ENCODE measurements at places on chromosomes 2 and 18.

GRCh38 chr18:36572135-36572856, 256.5 kb downstream of the TPGS2 start:
- no peak for DNase-seq

- no peak for DNase-seq
Observed at GRCh38 chr2:238886453-238887094, 38.7 kb downstream of the TWIST2 start.

DNA sequence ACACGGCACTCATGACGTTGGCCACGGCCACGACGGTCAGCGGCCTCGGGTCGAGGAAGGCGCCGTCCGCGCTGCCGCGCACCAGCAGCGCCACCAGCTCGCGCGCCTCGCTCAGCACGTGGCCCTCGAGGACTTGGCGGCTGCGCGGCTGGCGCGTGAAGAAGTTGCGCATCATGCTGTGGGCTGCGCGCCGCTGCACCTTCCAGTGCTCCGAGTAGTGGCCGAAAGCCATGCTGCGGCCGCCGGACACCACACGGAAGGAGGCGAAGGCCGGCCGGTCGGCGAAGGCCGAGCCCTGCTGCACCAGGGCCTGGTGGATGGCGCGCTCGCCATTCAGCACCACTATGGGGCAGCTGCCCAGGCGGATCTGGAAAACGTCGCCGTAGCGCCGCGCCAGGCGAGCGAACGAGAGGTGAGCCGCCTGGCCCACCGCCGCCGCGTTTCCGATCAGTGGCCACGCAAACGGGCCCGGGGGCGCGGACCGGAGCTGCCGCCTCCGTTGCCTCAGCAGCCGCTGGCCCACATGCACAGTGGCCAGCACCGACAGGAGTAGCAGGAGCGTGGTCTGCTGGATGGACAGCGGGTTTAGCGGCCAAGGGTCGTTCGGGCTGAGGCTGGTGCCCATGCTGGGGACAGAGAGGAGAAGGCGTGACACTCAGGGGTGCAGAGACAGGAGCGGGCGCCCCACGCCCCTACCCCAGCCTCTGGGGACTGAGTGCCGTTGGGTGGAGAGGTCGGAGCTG, 1.0 kb downstream of the CYP1B1 start:
- no peak for DNase-seq

DNA sequence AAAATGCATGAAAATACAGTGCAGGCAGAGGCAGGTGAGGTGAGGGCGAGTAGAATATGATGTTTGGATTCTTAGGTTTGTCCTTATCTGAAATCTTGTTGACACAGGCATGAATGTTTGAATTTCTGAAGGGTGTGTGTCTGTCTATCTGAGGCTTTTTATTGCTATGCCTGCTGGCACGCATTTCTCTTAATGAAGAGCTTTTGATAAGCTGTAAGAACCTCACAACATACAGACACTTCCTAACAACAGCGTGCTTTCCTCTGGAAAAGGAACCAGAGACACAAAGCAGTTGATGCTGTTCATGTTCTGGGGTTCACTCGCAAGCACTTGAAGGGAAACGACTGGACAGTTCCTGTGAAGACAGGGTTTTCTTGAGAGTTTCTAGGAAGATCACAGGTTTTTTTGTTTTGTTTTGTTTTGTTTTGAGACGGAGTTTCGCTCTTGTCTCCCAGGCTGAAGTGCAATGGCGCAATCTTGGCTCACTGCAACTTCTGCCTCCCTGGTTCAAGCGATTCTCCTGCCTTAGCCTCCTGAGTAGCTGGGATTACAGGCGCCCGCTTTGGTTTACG, 33.3 kb upstream of the CABLES1 start:
- no peak for DNase-seq

DNA sequence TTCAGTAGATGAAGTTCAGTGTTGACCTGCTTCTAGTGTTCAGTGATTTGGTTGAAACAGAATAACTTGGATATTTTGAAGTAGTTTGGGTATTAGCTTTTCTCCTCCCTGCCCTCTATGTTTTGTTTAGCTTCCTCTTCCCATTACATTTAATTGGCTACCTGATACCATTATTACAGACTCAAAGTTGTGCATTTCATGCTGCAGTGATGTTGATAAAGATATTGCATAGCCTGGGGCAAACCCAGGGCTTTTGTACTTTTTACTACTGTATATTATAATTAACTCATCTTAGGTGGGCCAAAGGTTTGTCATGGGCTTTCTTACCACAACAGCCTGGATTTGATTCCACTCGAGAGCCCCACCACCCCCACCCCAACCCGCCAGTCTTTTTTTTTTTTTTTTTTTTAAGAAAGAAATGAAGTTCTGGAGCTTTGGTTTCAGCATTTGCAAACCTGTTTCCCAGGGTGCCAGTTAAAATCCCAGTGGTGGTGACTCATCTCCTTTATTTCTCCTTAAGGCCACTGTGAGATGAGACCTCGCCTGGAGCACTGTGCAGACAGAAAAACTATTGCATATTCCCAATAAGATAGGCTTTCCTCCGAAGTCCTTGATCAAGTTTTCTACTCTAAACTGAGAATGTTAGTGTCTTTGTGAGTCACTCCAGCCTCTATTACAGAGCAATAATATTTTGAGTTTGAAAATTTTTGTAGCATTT, 393.7 kb upstream of the FANCL start:
- no peak for DNase-seq

DNA sequence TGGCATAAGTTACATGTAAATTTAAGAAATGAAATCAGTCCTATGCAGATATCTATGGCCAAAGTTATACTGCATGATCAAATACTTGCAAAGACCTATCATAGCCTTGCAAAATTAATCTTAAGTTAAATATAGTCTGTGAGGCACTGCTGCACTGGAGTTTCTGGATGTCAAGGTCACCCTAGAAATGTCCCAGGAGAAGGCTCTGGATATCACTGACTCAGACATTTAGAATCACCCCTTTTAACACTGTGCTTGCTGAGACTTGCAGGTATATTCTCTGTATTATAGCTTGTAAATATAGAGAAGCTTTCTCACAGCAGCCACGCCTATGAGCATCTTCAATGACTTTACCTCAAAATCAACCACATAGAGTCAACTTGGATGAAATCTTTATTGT, 51.5 kb downstream of the ETAA1 start:
- no peak for DNase-seq

- DNase-seq = no peak
Observed at GRCh38 chr18:70041459-70042050, 93.9 kb upstream of the CD226 start.
